Stimulated activated CD4-positive, alpha-beta T cell treated with anti-CD3 and anti-CD28 coated beads, TNF-alpha, amount 100 ng/mL, for 1 hour (primary cell): ENCODE measurements at places on chromosomes 1 and 21.

GRCh38 chr1:42325014-42325402, 10.0 kb downstream of the FOXJ3 start:
- no peak for DNase-seq

DNA sequence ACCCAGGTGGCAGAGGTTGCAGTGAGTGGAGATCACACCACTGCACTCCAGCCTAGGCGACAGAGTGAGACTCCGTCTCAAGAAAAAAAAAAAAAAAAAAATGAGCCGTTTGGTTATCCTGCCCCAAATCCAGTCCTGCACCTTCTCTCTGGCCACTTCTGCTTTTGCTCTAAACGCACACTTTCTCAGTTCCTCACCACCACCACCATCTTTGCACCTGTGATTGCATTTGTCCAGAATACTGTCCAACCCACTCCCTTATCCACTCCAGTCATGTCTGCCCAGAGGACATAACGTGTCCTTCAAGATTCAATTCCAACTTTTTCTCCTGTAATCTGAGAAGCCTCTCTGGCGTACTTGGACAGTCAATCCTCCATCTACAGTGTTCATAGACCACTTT, 2.2 kb upstream of the NEK2 start:
- DNase-seq, result no peak

DNA sequence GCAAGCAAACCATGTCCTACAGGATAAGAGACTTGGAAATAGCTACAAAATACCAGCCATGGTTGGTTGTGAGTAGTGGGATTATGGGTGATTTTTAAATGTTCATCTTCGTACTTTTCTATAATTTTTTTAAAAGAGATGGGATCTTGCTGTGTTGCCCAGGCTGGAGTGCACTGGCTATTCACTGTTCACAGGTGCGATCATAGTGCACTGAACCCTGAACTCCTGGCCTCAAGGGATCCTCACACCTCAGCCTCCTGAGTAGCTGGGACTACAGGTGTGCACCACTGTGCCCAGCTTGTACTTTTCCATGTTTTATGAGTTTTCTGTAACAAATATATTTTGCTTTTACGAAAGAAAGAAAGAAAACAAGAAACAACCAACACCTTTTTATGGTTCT, 224.2 kb downstream of the FOXD2 start:
- DNase-seq, result no peak

GRCh38 chr21:39103689-39104088, 79.6 kb downstream of the PSMG1 start:
- no peak for DNase-seq

GRCh38 chr1:180542113-180542837, 16.5 kb upstream of the OVAAL start:
- no peak for DNase-seq

GRCh38 chr1:110643879-110644472, 30.8 kb downstream of the KCNA3 start:
- DNase-seq, result no peak

DNA sequence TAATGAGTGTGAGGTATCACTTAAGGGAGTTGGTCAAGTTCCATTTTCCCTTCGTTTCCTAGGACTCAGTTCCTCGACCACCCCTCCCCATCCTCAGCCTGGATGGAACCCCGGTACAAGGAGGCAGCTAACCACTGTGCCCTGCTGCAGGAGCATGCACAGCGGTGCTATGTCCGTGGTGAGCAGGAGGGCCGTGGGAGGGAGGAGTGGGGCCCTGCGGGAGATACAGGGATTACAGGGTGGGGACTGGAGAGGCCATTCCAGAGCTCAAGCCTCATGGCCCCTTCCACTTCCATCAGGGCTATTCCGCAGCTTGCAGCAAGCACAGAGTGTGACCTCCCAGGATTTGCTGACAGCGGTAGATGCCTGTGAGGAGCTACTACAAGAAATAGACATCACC, 25.8 kb downstream of the HYI start:
- DNase-seq, result no peak

GRCh38 chr1:14696761-14697160, 98.3 kb downstream of the KAZN start:
- DNase-seq, result no peak

DNA sequence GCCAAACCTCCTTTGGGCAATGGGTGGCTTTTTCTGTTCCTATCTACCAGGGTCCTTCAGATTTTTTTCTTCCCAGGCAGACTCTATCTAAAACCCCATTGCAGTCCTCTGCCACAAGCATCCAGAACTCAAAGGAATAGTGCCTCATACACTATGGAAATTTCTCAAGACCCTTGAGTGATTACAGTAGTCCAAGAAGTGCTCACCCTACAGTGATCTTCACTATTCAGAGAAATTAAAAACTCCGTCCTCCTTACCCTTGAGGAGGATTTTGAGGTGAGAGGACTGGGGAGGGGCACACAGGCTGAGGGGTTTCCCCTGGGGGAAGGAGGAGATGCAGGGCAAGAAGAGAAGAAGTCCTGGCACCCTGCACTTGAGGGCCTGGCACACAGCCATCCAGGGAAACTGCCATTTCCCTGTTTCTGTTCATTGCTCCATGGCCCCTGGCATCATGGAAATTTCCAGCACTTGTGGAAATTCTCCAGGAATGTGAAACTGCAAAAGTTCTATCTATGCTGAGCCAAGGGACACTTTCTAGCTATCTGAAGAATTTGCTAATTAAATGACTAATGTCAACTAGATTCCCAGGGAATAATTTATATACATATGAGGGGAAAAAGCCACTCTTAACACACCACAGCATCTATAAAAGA, 102.5 kb upstream of the ATP1B1 start:
- no peak for DNase-seq
